Stimulated activated CD8-positive, alpha-beta memory T cell treated with anti-CD3 and anti-CD28 coated beads, Interleukin-2, amount 100 ng/mL, for 1 hour (primary cell): ENCODE measurements at places on chromosomes 2 and 18.

DNA sequence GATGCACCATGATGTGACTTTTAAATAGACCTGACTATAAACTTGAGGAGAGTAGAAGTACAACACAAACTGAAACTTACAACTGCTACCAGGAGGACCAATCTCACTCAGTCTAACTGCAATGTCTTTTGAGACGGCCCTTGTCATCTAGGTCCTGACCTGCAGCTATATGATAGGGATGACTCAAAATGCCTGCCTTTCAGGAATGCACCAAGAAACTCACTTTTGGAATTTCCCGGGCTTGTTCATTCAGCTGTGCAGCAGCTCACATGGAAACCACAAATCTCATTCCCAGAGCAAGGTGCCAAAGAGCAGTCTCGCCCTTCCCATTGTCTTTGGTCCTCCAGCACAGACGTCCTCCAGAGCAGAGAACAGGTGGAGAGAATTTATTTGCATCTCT is 113.7 kb downstream of the SPOPL start:
- no peak for DNase-seq

DNA sequence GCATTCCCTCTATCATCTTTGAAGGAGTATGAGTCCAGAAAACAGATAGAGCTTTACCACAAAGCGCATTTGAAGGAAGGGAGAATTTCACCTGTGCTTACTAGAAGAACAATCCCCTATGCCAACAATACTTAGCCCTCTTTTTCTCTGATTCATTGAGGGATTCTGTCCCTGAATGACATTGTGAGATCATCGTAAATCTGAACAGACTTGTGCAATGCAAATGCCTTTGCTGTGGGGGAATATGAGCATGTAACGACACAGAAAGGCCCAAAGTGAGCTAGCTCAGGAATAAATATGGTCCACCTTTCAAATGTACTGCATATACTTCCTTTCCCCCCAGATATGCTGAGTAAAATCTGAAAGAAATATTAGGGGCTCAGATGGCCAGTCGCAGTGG is 67.6 kb downstream of the SCN1A start:
- DNase-seq: no peak

DNA sequence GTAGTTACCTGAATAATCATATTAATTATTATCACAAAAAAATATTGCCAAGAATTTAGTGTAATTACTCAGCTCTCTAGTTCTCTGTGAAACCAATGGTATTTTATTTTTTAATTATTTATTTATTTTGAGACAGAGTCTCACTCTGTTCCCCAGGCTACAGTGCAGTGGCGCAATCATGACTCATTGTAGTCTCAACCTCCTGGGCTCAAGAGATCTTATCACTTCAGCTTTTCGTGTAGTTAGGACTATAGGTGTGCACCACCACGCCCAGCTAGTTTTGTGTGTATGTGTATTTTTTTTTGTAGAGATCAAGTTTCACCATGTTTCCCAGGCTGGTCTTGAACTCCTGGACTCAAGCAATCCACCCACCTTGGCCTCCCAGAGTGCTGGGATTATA is 440.4 kb upstream of the CDH20 start:
- DNase-seq: no peak

GRCh38 chr18:49304751-49305150 is 155.7 kb downstream of the DYM start:
- DNase-seq: no peak
